NCI-H2081 (cell line): ENCODE measurements at places on chromosomes 3 and 15.

- no peak for DNase-seq
Observed at GRCh38 chr3:46615050-46615775, 2.9 kb downstream of the FAM240A start.

DNA sequence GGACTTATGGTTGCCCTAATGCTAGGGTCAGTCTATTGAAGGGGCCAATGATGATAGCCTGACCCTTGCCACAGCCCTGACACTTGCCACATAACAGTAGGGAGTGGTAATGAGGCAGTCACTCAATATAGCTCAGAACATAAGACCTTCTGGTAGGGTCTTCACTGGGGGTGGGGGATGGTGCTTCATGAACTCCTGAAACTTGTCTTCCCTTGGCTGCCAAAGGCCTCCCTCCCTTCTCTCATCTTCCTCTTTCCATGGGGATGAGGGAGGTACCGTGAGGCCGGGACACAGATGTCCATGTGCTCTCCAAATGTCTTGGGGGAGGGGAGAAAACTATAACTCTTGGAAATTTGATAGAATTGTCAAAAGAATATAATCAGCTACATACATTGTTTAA, 21.1 kb upstream of the THSD4 start:
- DNase-seq: no peak

GRCh38 chr15:50265620-50266019, at the start of gene HDC:
HDC (minus strand) TSS chr15:50265726; CDS start chr15:50265623, 103 bp downstream.
- DNase-seq: no peak

DNA sequence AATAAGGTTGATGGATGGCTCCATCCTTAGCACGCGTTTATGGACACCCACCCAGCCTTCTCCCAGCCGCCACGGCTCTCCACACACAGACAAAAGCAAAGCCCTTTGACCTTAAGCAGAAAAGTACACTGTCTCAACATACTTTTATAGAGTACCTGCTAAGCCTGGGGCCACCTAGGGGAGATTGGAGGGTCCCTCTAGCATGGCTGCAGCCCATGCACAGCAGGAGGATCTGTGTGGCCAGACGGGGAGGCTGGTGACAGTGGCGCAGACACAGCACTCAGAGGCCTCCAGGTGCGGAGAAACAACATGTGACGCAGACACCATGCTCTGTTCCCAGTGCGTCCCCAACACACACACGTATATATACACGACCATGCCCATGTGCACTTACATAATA, 174.9 kb downstream of the XXYLT1 start:
- DNase-seq: no peak

- peak; percentile 26 for DNase-seq
Observed at GRCh38 chr3:168459226-168459784, 363.6 kb upstream of the GOLIM4 start.

DNA sequence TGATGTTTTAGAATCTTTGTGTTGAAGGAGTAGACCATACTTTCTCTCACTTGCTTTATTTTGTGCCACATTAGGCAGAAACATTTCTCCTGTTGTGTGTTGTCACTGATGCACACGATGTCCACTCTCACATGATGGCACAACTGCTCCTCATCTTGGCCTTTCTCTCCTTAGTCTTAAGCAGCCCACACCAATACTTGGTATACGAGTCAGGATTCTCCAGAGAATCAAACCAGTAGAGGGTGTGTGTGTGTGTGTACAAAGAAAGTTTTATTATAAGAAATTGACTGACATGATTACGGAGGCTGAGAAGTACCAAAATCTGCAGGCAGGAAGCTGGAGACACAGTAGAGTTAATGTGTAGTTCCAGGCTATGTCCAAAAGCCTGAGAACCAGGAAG, 187.1 kb downstream of the ALCAM start:
- no peak for DNase-seq
